ENCODE measurements at places on chromosomes 7 and 10.
A peak's percentile ranks its signal among the peaks of the same experiment; 100 is the strongest.

- DNase-seq: no peak
These were observed 109.0 kb downstream of the FZD1 start for GRCh38 chr7:91373111-91373800.

DNA sequence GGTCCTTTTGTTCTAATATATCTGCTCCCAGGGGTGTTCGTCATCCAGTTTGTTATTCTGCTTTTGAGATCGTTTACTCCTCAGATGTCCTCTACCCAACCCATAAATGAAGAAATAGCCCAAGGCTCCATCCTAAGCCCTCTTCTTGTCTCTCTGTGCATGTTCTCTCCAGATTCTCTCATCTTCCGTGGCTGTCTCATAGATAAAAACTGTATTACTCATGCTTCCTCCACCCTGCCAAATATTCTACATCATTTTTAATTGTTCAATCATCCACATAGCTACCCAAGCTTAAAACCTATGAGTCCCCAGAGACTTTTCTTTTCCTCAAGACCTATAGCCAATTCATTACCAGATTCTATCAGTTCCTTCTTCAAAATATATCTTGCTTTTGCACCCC, 44.9 kb downstream of the CAV1 start:
- peak; percentile 63 for DNase-seq

DNA sequence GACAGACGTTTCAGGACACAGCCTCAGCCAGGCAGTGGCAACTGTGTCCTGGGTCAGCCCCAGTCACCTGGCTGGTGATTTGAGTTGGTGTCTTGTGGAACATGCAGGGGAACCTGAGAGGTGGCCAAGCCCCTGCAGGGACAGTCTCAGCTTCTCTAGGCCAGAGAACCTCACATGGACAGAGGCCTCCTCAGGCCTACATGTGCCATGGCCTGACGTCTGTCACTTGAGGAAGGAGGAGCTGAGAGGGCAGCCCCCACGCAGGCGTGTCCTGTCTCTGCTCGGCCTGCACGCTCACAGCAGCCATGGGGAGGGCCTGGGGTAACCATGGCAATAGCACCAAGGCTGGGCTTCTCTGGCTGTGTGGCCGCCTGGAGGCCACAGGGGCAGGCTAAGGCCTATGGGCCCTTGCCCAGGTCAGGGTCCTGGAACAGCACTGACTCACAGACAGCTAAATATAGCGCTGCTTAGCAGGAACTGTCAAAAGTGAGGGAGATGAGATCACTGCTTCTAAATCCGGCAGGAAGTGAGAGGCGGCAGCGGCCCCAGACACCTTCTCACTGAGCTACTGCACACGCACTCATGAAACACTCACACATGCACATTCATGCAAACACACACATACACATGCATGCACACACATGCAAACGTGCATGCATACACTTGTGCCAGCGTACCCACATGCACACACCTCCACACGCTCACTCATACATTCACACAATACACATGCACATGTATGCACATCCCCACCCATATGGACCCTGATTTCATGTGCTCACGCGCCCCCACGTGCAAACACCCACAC, 57.0 kb downstream of the YKT6 start:
- DNase-seq: peak; percentile 49

- no peak for DNase-seq
These were observed 100.1 kb downstream of the BTRC start for GRCh38 chr10:101453791-101454718.

GRCh38 chr7:1912593-1913465, 242.8 kb downstream of the ELFN1 start:
- no peak for DNase-seq

DNA sequence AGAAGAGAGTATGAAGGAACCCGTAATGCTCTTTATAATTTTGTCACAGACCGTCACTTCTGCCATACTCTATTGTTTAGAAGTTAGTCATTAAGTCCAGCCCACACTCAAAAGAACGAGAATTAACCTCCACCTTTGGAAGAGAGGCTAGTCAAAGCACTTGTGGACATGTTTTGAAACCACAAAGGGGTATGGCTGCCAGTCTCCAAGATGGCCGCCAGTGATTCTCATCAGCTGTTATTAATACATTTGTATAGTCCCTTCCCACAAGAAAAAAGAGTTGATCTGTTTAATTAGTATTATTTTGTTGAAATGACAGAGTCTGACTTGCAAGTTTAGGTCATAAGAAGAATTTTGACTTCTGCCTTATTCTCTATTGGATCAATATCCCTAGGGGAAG, 23.2 kb upstream of the VOPP1 start:
- DNase-seq: no peak

DNA sequence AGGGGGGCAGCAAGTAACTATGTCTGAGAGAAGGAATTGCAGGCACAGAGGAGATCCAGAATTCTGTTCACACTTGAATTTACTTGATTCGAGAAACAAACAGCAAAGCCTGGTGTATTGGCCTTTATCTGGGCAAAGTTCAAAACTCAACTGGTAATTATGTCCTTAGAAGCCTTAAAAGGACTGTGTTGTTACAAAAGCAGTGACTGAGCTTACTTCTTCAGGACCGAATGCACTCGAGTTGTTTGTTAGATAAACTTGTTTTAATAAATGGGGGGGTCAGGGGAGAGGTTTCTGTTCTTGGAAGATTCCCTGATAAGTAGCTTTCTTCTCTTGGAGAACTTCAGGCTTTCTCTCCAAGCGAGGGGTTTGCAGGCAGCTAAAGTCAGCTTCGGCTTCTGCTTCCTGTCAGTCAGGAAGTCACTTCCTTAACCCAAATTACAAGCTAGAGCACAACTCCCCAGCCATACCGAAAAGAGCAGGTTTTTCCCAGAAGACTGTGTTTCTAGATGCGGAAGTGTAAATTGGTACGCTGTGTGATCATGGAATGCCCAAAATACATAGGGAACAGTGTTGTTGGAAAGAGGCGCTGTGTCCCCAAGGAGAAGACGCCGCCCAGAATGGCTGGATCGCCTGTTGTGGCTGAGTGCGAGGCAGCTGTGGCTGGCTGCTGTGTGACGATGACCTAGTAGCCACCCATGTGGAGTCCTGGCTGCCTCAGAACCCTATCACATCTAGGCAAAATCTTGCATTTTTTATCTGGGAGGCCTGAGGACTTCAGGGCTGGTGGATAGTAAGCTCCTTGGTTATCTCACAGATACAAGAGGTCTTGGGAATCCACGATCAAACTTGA, 110.4 kb downstream of the TCF7L2 start:
- DNase-seq: no peak

- DNase-seq: no peak
These were observed 30.6 kb downstream of the PALD1 start for GRCh38 chr10:70508912-70509756.
